ENCODE measurements at places on chromosomes 13 and 19. TPM values are rescaled to one million over a fixed set of nuclear protein-coding genes. Genes with fewer than 3 reads are reported as not detected.

CLEC4G gene
- not detected for total RNA-seq

GRCh38 chr13:76667551-76667950, 218.7 kb downstream of the KCTD12 start:
- peak; percentile 64 for DNase-seq

DNA sequence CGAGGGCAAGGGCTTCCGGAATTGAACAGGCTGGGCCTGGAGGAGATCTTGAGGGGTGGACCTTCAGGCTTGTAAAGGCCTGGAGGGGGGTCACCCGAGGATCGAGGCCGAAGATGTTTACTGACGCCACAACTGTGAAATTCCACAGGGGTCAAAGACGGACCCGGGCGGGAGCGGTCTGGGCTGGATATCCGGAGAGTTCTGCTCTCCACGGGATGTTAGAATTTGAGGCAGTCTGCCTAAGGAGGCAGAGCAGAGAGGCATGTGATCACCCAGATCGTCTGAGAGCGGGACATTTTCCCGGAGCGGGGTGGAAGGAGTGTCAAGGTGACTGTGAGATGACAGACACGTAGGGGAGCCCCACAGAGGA, 13.2 kb downstream of the KLHL26 start:
- no peak for DNase-seq

- no peak for DNase-seq
Measured at GRCh38 chr13:24161980-24162525, 1.5 kb downstream of the SPATA13 start.

- peak; percentile 4 for DNase-seq
Measured at GRCh38 chr19:7294558-7295212, 471 bp upstream of the INSR start.

- no peak for DNase-seq
Measured at GRCh38 chr19:46020819-46021125, 2.1 kb downstream of the PGLYRP1 start.

ZNF567 gene
- 5.3 TPM for total RNA-seq

U2AF2 gene
- total RNA-seq, result 185 TPM

CDC16 gene
- total RNA-seq, result 40.7 TPM

- no peak for DNase-seq
Measured at GRCh38 chr19:8988204-8988603, 22.0 kb downstream of the MUC16 start.

CLDND2 gene
- total RNA-seq, result not detected

DNA sequence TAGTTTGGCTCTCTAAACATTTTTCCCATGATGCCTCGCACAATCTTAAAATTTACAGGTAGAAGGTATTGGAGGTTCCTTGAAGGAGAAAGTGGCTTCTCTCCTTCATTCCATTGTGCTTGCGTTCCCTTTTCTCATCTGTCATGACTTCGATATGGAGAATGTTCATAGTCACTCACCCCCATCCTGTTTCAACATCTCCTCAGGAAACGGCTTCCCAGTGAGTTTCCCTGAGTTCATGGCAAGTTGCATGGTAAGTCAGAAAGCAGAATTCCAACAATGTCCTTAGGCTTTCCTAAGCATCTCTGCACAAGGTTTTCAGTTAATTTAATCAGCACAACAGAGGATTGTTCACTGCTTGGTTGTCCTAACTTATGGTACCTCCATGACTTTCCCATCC, 581.8 kb upstream of the SLITRK5 start:
- no peak for DNase-seq

ADGRL1 gene
- total RNA-seq, result 1.4 TPM

DNA sequence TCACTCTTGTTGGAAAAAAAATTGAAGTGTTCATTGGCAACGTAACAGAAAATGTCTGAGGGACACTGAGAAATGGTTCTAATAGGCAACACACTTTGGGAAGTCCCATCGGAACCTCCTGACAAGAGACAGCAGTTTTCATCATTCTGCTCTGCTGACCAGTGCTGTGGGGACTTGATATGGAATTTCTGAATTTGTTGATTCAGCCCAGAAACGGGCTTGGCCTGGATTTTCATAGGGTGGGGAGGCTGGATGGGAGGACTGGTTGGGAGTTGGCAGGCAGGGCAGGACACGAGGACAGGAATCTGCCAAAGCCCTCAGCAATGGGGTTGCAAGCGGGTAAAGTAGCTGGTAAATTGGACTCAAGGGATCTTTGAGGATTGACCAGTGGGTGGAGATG, 96.5 kb downstream of the DCT start:
- no peak for DNase-seq
